ENCODE measurements at places on chromosomes 12 and 14. TPM values are rescaled to one million over a fixed set of nuclear protein-coding genes. Genes with fewer than 3 reads are reported as not detected.

DNA sequence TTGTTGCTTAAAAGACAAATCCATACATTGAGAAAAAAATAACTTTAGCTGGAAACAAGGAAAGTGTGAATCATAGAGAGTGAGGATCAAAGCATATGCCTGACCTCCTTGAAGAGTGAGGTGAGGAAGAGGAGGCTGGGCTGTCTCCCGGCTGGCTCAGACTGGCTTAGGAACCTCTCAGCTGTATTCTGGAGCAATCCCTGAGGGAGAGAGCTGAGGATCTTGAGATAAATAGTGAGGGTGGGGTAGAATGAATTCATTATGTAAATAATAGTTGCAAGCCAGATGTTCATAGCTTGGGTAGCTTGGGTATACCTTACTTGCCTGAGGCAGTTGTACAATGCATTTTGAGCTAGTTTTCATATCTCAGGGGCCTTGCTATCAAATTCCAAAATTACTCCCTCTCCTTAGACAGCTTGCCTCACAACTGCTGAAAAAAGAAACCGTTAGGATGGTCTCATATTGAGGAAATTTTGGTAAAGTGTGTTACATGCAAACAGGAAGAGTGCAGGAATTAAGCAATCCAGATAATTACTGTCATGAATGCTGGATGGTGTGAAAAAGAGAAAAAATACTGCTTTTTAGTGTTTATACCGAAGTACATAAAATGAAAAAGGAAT, 30.5 kb upstream of the SLC15A5 start:
- H3K27me3 ChIP-seq = no peaks in the 10 kb centered on the region
- no peak overlapping the region for H3K4me3 ChIP-seq
- no peak overlapping the region for H3K27ac ChIP-seq
- no peak for DNase-seq
- H3K4me1 ChIP-seq = no peaks in the 10 kb centered on the region

DNA sequence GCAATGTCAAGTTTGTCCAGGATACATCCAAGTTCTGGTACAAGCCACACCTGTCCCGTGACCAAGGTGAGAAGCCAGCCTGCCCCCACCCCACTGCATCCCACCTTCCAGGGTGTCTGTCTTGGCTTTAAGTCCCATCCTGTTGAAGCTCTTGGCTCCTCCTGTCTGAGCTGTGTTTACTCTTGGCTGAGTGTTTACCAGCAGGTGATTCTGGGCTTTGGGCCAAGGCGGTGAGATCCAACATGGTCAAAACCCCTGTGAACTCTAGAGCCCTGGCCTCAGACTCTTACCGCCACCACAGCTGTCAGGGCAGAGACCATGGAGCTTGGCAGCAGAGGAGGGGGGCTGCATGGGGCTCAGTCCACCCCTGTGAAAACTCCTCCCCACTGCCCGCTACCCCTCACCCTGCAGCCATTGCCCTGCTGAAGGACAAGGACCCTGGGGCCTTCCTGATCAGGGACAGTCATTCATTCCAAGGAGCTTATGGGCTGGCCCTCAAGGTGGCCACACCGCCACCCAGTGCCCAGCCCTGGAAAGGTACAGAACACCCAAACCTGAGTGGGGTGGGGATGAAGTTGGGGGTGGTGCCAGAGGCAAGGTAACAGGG, 11.6 kb downstream of the TNS2 start:
- H3K27me3 ChIP-seq = no peaks in the 10 kb centered on the region
- no peak for DNase-seq
- peaks cover 15% of the 10 kb centered on the region for H3K36me3 ChIP-seq
- H3K4me3 ChIP-seq = no peak overlapping the region
- H3K4me1 ChIP-seq = peaks cover 7% of the 10 kb centered on the region

- H3K27ac ChIP-seq = peak overlapping the region; percentile 57
- DNase-seq = no peak
- peaks cover 54% of the 10 kb centered on the region for H3K4me1 ChIP-seq
- H3K36me3 ChIP-seq = peaks cover 27% of the 10 kb centered on the region
- H3K27me3 ChIP-seq = no peaks in the 10 kb centered on the region
Measured at GRCh38 chr12:22628228-22628627, 3.3 kb downstream of the ETNK1 start.

DNA sequence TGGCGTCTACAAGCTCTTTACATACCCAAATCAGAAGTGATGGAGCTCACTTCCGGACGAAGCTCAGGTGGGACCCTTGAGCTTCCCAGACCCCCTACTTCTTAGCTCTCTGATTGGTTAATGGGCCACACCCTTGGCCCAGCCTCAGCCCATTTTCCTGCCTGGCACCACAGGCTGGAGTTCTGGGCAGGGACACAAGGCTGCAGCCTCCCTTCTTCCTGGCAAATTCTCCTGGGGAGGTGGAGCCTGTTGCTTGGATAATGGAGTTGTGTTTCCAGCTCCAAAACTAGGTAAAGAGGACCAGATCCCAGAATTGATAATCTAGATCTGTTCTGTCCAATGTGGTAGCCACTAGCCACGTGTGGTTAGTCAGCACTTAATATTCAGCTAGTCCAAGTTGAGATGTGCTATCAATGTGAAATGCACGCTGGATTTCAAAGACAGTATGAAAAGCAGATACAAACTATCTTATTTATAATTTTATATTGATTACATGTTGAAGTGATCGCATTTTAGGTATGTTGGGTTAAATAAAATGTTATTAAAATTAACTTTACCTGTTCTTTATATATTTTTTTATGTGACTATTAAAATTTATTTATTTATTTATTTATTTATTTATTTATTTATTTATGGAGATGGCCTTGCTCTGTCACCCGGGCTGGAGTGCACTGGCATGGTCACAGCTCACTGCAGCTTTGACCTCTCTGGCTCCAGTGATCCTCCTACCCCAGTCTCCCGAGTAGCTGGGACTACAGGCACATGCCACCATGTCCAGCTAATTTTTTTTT, 12.6 kb upstream of the FAIM2 start:
- no peaks in the 10 kb centered on the region for H3K36me3 ChIP-seq
- no peak overlapping the region for H3K27ac ChIP-seq
- no peak overlapping the region for H3K4me3 ChIP-seq
- no peaks in the 10 kb centered on the region for H3K4me1 ChIP-seq
- peaks cover 3% of the 10 kb centered on the region for H3K27me3 ChIP-seq

DNA sequence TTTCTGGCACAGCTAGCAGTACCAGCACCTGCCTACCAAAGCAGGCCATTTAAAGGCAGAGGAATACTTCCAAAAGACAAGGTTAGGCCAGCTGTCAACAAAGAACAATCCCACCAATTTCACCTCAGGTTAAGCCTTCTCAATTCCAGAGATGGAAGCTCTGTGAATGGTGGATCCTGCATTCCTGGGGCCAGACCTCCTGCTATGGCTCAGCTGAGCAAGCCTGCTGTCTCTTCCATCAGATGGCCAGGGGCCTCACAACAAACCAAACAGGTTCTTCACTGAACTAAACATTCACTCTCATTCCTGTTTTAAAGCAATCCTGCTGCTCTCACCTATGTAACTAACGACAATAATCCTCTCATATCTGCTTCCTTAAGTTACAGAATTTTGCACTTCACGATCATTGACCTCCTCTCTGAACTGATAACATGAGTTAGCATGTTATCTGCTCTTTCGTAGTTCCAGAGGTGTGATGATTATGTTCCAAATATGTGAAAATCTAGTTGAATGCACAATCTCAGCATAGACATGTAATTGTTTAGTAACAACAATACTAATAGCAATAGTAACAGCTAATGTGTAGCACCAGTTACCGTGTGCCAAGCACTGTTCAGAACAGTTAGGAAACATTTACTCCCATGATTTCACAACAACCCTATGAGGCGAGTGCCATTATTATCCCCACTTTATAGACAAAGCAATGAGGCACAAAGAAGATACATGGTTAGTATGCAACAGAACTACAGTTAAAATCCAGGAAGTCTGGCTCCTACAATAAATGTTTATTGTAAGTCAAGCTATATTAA, 73.2 kb downstream of the SLC2A13 start:
- H3K27me3 ChIP-seq = no peaks in the 10 kb centered on the region
- H3K27ac ChIP-seq = no peak overlapping the region

DNA sequence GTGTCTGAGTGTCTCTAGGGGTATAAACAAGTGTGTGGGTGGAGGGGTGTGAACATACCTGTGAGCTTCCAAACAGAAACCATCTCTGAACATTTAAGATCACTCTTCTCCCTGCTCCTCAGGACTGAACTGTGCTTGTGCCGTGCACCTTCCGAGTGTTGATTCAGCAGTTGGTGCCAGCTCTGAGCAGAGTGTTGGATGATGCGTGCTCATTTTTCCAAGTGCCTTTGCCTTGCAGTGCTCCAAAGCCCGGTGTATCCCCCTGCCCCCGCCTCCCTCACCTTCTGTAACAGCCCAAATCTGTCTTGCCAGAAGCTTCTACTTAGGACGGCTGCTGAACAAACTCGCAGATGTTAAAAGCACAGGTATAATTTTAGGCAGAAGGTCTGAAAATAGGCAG, 4.4 kb downstream of the WSCD2 start:
- H3K4me3 ChIP-seq = no peak overlapping the region
- H3K4me1 ChIP-seq = peaks cover 4% of the 10 kb centered on the region
- DNase-seq = no peak
- no peak overlapping the region for H3K27ac ChIP-seq
- peaks cover 19% of the 10 kb centered on the region for H3K27me3 ChIP-seq

GRCh38 chr12:88994537-88994936, 357.8 kb downstream of the DUSP6 start:
- no peaks in the 10 kb centered on the region for H3K4me1 ChIP-seq
- H3K27me3 ChIP-seq = peaks cover 17% of the 10 kb centered on the region
- DNase-seq = no peak
- H3K4me3 ChIP-seq = no peak overlapping the region

DNA sequence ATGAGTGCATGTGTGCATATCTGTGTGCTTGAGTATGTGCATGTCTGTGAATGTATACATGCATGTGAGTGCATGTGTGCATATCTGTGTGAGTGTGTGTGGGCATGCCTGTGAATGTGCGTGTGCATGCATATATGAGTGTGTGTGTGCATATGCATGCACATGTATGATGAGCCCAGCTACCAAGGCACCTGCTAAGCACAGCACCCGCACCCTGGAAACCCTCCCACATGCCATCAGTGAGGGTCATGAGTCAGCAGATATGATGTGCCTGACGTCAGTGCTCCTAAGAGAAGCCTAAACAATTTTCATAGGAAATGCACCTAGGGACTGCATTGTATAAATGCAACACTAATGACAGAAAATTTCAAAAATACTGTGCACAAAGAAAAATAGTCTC, 151.1 kb downstream of the KIF26A start:
- no peak for DNase-seq
- no peaks in the 10 kb centered on the region for H3K27me3 ChIP-seq
- no peaks in the 10 kb centered on the region for H3K4me1 ChIP-seq
- H3K27ac ChIP-seq = no peak overlapping the region

The CCDC177 gene
- total RNA-seq = not detected

DNA sequence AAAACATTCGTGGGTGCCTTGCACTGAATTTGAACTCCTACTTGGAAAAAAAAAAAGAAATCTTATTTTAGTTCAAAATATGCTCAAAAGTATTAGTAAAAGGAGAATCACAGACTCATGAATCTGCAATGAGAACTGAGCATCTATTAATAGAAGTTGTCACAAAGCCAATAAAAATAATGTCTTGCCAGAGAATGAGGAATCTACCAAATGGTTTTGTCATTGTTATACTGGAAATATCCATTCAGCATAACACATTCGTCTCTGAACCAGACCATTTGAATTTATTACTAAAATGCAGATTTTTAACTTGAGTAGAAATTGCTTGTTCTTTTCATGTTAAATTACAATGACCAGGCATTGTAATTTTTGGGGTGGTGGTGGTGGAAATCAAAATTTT, 11.6 kb upstream of the PTPRB start:
- DNase-seq = no peak
- H3K27ac ChIP-seq = no peak overlapping the region
- no peaks in the 10 kb centered on the region for H3K4me1 ChIP-seq
- H3K36me3 ChIP-seq = no peaks in the 10 kb centered on the region

The YBX3 gene
- 273 TPM for total RNA-seq

GRCh38 chr12:47801170-47801903, 18.4 kb downstream of the HDAC7 start:
- H3K27ac ChIP-seq = peak overlapping the region; percentile 98
- H3K27me3 ChIP-seq = no peaks in the 10 kb centered on the region
- no peak for DNase-seq

- H3K4me1 ChIP-seq = peaks cover 18% of the 10 kb centered on the region
- DNase-seq = no peak
- no peak overlapping the region for H3K27ac ChIP-seq
- peaks cover 26% of the 10 kb centered on the region for H3K36me3 ChIP-seq
- no peaks in the 10 kb centered on the region for H3K27me3 ChIP-seq
- H3K4me3 ChIP-seq = no peak overlapping the region
Measured at GRCh38 chr12:128789356-128789929, 34.3 kb downstream of the SLC15A4 start.

The SENP1 gene
- 40.2 TPM for total RNA-seq

- no peaks in the 10 kb centered on the region for H3K4me1 ChIP-seq
- DNase-seq = no peak
- H3K27ac ChIP-seq = no peak overlapping the region
- H3K36me3 ChIP-seq = peaks cover 5% of the 10 kb centered on the region
- no peak overlapping the region for H3K4me3 ChIP-seq
Measured at GRCh38 chr12:12983420-12984035, 16.5 kb downstream of the HEBP1 start.

- no peak for DNase-seq
- H3K27me3 ChIP-seq = peaks cover 2% of the 10 kb centered on the region
- H3K4me1 ChIP-seq = peaks cover 15% of the 10 kb centered on the region
- no peaks in the 10 kb centered on the region for H3K36me3 ChIP-seq
Measured at GRCh38 chr12:80183939-80184338, 84.6 kb downstream of the OTOGL start.

DNA sequence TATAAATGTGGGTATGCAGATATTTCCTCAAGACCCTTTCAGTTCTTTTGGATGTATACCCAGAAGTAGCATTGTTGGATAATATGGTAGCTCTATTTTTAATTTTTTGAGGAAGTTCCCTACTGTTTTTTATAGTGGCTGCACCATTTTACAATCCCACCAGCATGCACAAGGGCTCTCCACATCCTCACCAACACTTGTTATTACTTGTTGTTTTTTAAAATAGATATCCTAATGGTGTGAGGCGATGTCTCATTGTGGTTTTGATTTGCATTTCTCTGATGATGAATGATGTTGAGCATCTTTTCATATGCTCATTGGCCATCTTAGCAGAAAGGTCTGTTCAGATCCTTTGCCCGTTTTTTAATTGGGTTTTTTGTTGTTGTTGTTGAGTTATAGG, 47.1 kb downstream of the DIP2B start:
- H3K36me3 ChIP-seq = peaks cover 26% of the 10 kb centered on the region
- no peak for DNase-seq
- H3K27ac ChIP-seq = no peak overlapping the region

The PIK3C2G gene
- not detected for total RNA-seq

DNA sequence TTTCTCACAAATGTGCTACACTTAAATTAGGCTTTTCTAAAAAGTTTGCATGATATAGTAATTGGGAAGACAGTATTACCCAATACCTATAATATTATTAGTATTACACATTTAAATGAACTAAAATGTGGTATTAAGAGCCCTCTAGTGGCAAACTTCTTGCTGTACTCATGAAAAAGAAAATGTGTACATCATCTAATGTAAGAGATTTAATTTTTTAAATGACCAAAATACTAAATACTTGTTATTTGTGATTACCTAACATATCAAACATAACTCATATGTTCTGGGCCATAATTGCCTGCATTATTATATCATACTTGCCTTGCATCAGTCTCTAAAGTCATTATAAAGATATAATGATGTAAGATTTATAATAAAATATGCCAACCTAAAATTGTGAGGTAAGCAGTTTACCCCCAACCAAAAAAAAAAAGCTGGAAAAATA, 64.2 kb downstream of the DNAI7 start:
- H3K4me3 ChIP-seq = no peak overlapping the region
- no peak overlapping the region for H3K27ac ChIP-seq
- no peak for DNase-seq
- H3K27me3 ChIP-seq = no peaks in the 10 kb centered on the region
- no peaks in the 10 kb centered on the region for H3K36me3 ChIP-seq
- H3K4me1 ChIP-seq = no peaks in the 10 kb centered on the region

Data from activated CD8-positive, alpha-beta T cell treated with anti-CD3 and anti-CD28 coated beads for 36 hours (primary cell).